SHP77 treated with DMSO at 0.1 percent for 48 hours (cell line): ENCODE measurements at places on chromosomes 11 and 22.

- no peak for DNase-seq
Observed at GRCh38 chr11:13140028-13140870, 131.1 kb downstream of the RASSF10 start.

- DNase-seq: no peak
Observed at GRCh38 chr11:61567286-61568061, 13.4 kb downstream of the SYT7 start.

GRCh38 chr11:124172101-124172500 is 11.0 kb upstream of the OR10D3 start:
- DNase-seq: no peak

DNA sequence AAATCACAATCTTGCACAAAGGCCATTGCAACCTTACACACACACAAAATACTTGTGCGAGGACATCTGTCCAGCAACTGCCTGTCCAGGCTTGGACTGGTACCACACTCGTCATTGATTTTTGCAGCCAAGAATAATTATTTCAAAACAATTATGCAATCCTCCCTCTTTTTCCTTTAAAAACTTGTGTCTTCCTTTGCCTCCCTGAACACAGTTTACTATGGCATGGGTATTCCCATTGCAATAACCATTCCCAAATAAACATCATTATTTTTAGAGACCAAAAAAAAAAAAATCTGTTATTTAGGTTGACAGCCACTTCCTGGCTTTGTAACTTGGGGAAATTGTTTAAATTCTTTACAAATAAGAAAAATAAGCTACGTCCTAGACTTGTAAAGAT is 54.0 kb downstream of the C11orf91 start:
- no peak for DNase-seq

DNA sequence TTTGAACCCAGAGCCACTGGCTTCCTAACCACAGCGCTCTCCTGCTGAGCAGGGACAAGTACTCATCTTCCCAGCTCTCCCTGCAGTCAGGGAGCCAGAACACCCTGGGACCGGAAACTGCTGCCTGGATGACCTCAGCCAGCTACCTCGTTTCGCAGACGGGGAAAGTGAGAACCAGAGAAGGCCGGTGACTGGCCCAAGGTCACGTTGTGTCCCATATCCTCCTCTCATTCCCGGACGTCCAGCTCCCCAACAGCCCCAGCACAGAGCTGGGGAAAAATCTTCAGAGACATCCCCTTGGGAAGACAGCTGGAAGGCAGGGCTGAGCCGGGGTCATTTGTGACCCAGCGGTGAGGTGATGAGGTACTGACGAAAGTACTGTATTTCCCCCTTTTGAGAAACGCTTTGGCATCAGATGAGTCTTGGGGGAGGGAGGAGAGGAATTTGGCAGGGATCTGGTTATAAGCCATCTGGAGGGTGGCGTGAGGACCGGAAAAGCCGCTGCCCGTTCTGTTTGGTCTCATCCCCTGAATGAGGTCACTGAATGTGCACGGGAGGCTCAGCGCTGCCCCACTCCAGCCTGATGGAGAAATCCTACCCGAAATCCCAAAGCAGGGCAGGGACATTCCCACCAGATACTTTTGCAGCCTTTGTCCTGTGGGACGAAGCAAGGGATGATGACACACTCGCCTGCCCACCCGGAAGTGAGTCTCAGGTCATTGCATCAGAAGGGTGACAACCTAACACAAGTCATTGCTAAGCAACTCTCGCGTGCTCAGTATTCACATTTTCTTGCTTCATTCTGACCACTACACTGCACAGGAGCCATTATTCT is 41.1 kb downstream of the LIF start:
- DNase-seq: peak; percentile 97

- no peak for DNase-seq
Observed at GRCh38 chr22:42931421-42932196, 74.5 kb upstream of the ARFGAP3 start.

DNA sequence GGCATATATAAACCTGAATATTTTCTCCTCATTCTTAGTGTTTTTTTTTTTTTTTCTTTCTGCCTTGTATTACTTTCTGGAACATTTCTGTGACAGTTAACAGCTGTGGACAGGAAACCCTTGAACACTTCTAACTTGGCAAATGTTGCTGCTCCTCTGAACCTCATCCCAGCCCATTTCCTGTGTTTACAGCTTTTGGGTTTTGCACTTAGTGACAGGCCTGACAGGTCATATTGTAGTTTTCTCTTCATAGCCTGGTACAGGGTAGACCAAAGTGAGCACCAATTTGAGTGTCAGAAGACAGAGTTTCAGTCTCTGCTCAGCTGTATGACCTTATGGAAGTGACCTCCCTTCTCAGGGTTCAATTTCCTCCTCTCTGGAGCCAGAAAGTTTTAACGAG is 91.6 kb downstream of the STIM1 start:
- no peak for DNase-seq

GRCh38 chr22:37186228-37186996 is 1.6 kb downstream of the C1QTNF6 start:
- DNase-seq: peak; percentile 42

- no peak for DNase-seq
Observed at GRCh38 chr11:553988-554340, 6.6 kb downstream of the LMNTD2 start.

DNA sequence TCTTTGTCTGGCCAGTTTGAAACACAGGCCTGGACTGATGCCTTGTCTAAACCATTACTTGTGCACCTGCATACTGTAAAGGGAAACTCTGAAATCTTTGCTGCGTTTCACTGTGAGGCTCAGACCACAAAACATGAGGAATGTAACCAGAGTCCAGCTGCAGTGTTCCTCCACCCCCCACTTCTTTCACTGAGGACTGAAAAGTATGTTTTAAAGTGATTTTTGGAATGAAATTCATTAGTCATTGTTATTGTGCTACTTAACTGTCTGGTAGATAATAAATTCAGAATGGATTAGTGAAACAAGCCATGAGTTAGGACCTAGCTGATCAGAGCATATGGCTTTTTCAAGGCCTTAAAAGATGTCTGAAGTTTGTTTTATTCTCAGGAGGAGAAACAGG is 181.2 kb downstream of the WNT11 start:
- no peak for DNase-seq

- no peak for DNase-seq
Observed at GRCh38 chr11:104054911-104055529, 18.6 kb downstream of the DDI1 start.

DNA sequence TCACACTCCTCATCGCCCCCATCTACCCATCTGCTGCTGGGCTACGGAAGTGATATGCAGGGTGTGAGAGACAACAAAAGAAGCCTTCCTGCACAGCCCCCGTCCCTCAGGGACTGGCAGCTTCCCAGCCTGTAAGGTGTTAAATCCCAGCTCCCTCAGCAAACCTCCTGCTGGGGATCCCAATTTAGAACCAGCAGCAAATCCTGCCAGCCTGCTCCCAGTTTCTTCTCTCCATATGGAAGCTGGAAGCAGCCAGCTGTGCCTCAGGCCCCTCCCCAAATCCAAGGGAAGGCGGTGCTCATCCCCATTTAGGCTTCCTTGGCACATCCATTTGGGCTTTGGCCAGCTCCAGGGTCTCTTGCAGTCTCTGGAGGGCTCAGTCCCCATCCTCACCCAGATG is 47.5 kb downstream of the PAMR1 start:
- DNase-seq: no peak

GRCh38 chr11:1559111-1559951 is 12.7 kb downstream of the DUSP8 start:
- no peak for DNase-seq

DNA sequence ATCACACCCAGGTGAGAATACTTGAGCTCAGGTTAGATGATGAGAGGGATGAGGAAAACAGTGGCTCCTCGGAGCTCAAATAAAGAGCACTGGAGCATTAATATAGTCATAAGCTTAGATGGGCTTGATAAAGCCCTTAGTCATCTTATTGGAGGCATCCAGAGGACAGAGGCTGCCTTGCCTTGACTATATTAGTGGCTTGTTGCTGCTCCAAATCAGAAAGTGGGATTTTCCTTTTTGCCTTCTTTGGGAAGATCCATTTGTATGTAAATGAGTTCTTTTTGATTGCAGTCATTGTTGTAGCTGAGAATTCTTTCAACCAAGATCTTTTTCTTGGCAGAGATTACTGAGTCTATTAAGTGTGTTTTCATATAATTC is 18.9 kb downstream of the ADM start:
- DNase-seq: no peak

GRCh38 chr11:112374486-112375140 is 114.0 kb upstream of the PLET1 start:
- DNase-seq: no peak

DNA sequence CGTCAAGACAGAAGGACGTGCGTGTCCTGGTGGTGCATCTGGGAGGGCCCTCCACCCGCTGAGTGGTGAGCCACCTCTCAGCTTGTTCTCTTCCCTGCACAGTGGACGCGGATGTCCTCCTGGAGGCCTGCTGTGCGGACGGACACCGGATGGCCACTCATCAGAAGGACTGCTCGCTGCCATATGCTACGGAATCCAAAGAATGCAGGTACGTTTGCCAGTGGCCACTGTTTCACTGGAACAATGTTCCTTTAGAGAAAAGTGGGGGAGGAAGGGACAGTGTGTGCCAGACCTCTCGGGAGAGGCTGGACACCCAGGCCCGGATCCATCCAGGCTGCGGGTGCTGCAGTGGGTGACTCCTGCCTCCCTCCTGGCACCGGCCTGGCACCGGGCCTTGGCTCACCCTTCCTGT is 15.9 kb downstream of the FBLN1 start:
- no peak for DNase-seq

DNA sequence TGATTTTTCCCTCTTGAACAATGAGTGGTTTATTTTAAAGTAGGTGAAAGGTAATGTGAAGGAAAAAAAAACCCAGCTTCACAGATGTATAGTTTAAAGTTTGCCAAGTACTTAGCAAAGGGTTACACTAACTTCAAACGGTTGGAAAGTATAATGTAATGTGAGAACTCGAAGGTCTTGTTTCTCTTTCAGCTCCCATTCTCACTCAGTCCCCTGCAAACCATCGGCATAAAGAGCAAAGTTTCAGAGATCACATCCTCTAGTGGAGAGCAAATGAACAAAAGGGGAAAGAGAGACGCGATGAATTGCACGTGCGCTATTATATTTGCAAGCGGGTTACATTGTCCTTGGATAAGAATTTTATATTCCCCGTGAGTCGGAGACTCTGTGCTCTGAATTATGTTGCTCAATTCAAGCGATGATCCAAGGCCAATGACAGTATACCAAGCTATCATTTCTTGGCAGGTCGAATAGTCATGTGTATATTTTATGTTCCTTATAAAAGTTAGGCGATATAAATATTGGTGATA is 37.6 kb upstream of the BIRC3 start:
- no peak for DNase-seq

- DNase-seq: peak; percentile 32
Observed at GRCh38 chr11:57711414-57712255, at the start of gene MED19. Gene MED19 (minus strand): TSS chr11:57712215. CDS start chr11:57712179, 36 bp downstream.

GRCh38 chr11:120040151-120040840 is 97.6 kb downstream of the TRIM29 start:
- no peak for DNase-seq

- DNase-seq: peak; percentile 86
Observed at GRCh38 chr11:106950067-106950491, 68.2 kb downstream of the GUCY1A2 start.

DNA sequence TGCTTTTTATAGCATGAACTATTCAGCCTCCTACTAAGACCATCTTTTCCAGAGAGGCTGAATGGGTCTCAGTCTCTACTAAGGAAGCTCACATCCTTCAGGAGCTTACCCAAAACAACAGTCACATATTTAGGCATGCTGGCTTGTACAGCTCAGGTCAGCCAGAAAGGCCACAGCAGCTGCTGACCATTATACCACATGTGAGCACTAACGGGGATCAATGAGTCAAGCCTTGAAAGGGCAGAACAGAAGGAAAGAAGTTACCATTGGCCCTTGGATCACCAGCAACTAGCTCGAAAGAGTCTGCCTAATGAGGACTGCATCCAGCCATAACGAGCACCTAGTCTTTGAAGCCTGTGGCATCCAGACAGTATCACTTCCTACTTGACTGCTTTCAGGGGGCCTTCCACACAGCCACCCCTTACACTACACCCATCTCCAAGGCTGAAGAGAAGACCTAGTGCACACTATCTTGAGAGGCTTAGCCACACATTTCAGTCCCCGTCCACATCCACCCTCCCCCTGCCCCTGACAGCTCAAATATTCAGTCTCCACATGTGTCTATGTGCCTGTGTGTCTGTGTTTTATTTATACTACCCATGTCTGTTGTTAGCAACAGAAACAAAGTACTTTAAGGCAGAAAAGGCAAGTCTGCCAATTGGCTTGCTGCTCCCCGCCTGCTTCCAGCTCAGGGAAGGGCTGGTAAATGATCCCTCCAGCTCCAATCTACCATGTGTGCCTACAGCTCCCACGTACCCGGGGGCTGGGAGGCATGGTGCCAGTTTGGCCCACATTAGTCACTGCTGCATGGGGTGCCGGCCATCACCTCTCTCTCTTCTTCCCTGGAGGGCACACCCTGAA is 95.5 kb downstream of the RPL27A start:
- no peak for DNase-seq

DNA sequence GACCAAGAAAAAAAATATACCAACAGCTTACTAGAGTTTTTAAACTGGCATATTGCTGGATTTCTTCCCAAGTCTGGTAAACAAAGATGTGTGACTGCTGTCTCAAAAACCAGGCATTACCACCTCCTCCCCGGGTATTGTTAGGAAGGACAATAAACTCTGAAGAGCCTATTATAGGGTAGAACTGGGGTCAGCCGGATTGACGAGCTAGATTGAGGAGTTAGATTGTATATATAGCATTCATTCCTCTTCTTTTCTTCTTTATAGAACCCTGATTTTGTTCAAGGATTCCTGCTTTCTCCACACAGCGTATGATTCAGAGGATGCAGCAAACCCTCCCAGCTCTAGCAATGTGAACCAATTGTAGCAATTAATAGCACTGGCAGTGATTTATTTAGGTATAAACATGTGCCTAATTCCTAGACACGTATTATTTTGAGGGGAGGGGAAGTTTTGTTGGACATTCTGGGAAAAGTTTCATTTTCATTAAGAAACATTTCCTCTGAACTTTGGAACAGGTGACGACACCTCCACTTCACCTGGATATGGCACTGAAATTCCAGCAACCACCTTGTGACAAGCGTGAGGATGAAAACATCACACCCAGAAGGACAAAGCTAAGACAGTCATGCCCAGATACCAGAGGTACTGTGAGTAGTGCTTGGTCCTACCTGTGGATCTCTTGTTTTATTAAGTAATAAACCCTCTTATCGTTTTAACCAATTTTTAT is 679.4 kb upstream of the KIRREL3 start:
- no peak for DNase-seq

DNA sequence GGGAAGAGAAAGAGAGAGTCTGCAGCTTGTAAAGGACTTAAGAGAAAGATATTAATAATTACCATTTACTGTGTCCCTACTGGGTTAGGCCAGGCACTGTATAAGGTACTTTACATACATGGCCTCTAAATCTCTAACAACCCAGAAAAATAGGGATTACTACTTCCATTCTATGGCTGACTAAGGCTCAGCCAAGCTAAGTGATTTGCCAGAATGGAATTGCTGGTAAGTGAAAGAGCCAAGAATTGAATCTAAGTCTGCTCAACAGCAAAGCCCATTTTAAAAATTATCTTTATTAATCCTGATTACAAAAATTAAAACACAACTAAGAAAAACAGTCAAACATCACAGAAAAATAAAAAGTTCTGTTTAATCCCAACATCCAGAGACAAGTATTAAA is 21.4 kb downstream of the XRRA1 start:
- no peak for DNase-seq
